ENCODE measurements at places on chromosomes 1 and 21.

DNA sequence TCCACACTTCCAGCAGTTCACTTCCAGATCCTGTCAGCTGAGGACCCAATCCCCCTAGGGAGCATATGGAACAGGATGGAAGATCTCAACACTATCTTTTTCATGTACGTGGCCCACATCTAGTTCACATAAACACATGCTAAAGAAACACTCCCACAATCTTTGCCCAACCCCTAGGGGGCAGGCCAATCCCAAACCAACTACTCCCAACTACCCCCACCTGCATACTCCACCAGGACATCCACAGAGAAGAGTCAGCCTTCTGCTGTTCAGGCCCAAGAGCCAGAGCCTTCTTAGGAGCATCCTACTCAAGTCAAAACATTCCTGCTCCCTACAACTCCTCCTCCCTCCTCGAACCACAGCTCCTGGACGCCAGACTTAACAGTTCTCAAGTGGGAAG is 5.6 kb upstream of the SLC5A9 start:
- no peak for DNase-seq

DNA sequence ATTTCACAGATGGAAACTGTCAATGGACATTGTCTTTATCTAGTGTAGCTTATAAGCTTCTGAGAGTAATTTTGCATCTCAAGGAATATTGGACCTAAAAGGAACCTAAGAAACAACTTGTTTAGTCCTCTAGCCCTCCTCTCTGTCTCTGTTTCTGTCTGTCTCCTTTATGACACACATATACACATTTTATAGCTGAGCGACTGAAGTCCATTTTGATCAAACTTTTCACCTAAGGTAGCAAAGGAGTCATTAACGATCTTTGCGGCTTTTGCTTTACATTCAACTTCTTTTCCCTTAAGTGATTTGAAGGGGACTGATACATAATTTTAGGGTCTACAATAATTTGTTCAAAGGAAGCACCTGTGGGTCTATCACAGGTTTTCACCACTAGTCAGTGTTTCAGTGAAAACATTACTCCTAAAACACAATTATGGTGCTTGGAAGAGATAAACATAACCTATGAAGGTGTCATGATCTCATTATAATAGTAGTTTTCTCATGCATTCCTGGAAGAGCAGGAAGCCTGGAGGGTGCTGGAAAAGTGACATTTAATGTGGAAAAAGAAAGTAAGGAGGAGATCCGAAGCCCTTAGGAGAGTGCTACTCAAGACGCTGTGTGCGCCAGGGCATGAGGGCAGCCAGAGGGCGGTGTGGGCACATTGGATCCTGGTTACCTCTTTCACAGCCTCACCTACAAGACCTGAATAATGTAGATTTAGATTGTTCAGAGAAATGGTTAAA is 248.6 kb downstream of the DNM3 start:
- DNase-seq, result peak; percentile 53

DNA sequence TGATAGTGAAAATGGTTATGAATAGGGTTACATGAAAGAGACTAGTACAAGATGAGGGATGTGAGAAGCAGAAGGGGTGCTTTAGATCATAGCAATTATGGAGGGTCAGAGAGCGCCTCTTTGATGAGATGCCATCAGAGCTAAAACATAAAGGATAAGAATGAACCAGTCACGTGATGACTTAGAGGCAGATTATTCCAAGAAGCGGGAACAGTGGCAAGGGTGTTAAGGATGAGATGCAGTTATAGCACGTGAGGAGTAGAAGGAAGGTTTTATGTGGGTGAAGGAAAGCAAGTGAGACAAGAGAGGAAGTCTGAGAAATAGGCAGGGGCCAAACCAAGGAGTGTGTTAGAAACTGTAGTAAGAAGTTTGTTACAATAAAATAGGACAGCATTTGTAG is 360.1 kb downstream of the DPYD start:
- DNase-seq, result no peak

DNA sequence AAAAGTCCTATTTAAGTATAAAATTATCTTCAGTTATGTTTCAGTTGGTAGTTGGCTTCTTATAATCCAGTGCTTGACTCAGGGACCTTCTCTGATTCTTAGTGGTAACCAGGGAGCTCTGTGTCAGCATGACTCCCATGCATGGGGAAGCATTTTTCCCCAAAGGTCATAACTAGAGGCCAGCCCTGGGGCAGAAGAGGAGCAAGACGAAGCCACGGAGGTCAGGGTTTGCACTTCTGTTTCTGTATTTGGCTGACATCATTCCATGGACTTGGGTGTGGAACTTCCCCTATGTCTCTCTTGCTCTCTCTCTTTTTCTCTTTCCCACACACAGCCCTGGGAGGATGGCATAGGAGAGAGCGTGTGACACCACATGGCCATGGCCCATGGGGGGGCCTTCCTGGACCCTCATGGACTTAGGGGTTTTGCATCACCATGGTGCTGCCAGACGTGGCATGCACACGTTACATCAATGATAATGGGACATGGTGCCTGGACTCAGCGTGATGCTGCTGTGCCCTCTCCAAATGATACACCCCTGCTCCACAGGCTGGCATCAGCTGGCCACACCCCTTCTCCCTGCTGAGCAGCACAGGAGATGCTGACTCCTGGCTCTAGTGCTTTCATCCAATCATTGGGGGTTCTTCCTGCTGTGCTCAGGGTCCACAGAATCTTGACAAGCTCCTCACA is 260.5 kb downstream of the KCNJ6 start:
- no peak for DNase-seq

DNA sequence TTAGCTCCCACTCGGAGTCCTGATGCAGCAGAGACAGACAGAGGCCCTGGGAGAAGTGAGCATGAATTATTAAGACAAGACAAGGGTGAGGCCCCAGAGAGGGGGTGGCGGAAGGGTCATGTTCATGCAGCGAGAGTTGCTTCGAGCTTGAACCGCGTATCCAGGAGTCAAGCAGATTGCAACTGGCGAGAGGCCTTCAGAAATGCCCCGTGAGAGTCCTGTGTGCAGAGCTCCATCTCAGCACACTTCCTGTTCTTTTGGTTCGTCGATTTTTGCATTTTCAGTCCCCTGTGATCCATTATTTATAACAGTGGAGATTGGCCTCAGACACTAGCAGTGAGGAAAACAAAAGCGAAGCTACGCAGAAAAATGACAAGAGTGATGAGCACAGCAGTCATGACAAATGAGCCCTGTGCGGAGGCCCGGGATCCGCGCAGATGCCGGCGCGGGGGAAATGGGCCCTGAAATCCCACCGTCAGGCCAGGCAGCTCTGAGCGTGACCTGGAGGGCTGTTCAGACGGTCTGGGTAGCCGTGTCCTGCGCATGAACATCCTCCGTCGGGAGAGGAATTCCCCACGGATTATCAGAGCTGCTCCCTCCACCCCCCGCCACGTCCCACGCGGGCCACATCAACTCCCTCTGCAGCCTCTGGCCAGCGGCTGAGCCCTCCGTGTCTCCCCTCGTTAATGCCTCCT is 15.0 kb downstream of the PDE9A start:
- no peak for DNase-seq

DNA sequence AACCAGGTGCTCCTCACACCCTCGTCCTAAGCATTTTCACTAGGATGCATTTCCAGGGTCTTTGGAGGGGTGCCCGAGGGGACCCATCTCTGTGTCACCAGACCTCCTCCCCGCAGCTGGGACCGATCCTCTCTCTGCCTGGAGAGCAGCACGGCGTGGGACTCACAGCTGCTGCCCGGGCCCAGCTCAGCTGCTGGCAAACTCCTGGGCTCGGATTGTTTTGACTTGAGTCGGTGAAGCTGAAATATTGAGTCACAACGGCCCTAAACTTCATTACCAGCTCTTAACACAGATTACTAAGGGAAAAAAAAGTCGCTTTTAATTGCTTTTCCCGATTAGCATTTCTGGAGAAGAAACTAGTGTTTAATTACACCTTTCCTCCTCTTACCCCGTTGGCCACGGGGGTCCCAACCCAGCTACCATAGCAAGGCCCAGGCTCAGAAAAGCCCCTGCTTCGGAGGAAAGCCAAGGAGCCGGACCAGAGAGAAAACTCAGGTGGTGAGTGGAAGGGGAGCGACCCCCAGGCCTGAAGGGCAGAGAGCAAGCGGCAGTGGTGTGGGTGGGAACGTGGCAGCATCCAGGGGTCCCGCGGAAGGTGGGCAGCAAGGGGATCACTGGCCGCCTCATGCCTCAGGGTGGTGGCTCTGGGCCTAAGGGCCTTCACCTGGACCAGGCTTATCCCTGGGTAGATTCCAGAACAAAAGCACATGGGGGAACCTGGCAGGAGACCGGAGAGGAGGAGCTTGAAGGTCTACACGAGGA is 41.7 kb downstream of the CASZ1 start:
- no peak for DNase-seq

GRCh38 chr1:111758373-111758772 is 2.7 kb downstream of the DDX20 start:
- DNase-seq, result peak; percentile 10

- DNase-seq, result no peak
These were observed 15.5 kb upstream of the CNN3 start for GRCh38 chr1:94942171-94943128.

GRCh38 chr1:25672763-25673409 is 56.3 kb downstream of the MAN1C1 start:
- no peak for DNase-seq
